Upper lobe of left lung (tissue), 6 donors: ENCODE measurements at places on chromosomes 11 and 22. TPM values are rescaled to one million over a fixed set of nuclear protein-coding genes. Genes with fewer than 3 reads are reported as not detected.
A peak's percentile ranks its signal among the peaks of the same experiment; 100 is the strongest.

DNA sequence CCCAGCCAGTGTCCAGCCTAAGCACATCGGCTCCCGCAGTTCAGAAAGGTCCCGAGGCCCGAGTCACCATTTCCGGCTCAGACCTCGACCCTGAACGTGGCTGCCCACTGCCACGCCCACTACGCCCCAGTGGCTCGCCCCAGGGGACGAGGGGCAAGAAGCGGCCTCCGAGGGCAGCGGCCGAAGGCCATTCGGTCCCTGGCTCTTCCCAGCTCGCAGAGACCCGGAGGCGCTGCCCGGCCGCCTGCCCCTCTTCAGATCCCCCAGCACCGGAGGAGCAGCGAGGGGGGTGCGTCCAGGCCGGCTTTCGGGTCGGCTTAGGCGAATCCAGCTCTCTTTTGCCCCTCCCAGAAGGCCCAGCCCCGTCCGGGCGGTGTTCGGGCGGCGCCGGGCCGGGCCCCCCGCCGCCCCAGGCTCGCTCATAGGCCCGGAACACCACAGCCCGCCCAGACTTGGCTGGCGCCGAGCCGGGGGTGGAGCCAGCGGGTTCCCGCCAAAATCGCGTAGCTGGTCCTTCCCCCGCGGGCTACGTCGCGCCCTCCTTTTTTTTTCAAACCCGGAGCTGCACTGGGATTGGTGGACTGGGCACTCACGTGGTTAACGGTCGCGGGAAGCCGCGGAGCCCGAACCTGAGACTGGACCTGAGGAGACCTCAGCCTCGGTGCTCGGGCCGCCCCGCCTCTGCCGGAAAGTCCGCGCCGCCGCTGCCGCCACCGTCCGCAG lies at the start of gene WEE1:
WEE1 (plus strand) TSS at position 619 of the 723 bp plus-strand sequence. CDS start 264 bp downstream, outside the sequence.
- H3K27me3 ChIP-seq = no peaks in the 10 kb centered on the region
- peaks cover 17% of the 10 kb centered on the region for H3K4me1 ChIP-seq
- H3K36me3 ChIP-seq = no peaks in the 10 kb centered on the region
- peak within 1 kb of the TSS; percentile 92 for H3K27ac ChIP-seq
- peak; percentile 98 for DNase-seq
- H3K4me3 ChIP-seq = peak within 1 kb of the TSS; percentile 85

- no peak for DNase-seq
- H3K4me3 ChIP-seq = no peak overlapping the region
- H3K27ac ChIP-seq = peak overlapping the region; percentile 87
- no peaks in the 10 kb centered on the region for H3K36me3 ChIP-seq
- no peaks in the 10 kb centered on the region for H3K27me3 ChIP-seq
- H3K4me1 ChIP-seq = peaks cover 16% of the 10 kb centered on the region
Observed at GRCh38 chr11:9569588-9570164, 3.8 kb upstream of the WEE1 start.

Gene PIWIL4
- 6.6 TPM for total RNA-seq

DNA sequence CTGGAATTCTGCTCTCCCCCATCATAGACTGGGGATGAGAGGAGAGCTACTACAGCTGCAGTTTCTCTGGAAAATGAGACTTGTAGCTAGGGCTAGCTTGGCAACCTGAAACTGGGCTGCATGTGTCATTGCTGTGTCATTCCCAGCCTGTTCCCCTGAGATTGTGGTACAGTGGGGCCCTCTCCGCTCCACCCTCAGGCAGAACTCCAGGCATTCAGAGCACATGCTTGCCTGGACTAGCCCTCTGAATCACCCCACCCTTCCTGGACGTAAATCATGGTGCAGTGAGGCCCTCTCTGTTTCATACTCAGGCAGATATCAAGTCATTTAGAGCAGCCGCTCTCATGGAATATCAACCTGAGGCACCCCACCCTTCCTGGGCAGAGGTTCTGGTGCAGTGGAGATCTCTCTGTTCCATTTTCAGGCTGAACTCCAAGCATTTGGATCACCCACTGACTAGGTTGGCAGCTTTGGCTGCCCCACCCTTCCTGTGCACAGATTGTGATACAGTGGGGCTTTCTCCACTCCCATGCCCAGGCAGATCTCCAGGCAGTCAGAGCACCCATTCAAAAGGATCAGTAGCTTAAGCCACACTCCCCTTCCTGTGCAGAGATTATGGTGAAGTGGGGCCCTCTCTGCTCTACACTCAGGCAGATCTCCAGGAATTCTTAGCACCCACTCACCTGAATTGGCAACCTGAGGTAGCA lies 274.4 kb downstream of the C11orf87 start:
- no peak overlapping the region for H3K4me3 ChIP-seq
- H3K4me1 ChIP-seq = no peaks in the 10 kb centered on the region
- H3K27me3 ChIP-seq = no peaks in the 10 kb centered on the region
- H3K36me3 ChIP-seq = no peaks in the 10 kb centered on the region
- no peak for DNase-seq

DNA sequence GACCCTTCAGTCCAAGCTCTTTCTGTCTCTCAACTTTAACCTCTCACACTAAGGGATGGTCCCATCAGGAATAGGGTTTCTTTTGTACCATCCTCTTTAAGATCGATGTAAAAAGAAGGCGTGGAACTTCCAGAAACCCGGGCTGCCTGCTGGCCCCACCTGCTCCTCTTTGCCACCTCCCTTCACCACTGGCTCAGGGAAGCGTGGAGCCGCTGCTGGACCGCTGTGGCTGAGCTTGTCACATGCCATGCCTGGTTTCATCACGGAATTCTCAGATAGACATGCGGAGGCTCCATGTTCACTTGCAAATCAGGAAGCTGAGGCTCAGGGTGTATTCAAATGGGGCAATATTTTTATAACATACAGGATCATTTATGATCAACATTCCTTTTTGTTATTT lies 399.7 kb downstream of the BRD1 start:
- DNase-seq = no peak
- no peak overlapping the region for H3K27ac ChIP-seq
- H3K36me3 ChIP-seq = no peaks in the 10 kb centered on the region
- no peaks in the 10 kb centered on the region for H3K27me3 ChIP-seq
- no peaks in the 10 kb centered on the region for H3K4me1 ChIP-seq
- H3K4me3 ChIP-seq = no peak overlapping the region

Gene FAM111B
- total RNA-seq = not detected

- H3K4me1 ChIP-seq = peaks cover 85% of the 10 kb centered on the region
- no peak overlapping the region for H3K4me3 ChIP-seq
- peak overlapping the region; percentile 96 for H3K27ac ChIP-seq
- H3K36me3 ChIP-seq = peaks cover 12% of the 10 kb centered on the region
Observed at GRCh38 chr22:49968831-49969661, 8.5 kb downstream of the PIM3 start.

DNA sequence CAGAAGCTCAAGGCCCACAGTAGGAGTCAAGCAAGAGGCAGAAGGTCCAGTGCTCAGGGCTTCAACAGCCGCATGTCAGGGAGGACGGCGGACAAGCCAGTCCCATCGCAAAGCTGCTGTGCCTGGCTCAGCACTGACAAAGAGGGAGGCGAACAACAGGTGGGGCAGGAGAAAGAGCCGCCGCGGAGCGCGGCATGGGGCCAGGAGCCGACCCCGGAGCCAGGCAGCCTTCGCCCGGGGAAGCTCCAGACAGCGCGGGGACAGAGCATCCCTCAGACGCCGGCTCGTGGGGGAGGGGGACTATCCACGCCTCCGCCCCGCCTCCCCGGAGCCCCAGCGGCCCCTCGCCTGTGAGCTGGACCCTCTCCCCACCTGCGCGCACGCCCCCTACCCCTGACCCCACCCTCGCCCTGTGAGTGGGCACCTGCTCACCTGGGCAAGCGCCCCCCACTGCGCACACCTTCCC lies 369 bp downstream of the DHCR7 start:
- peak overlapping the region; percentile 59 for H3K4me3 ChIP-seq
- peak; percentile 90 for DNase-seq
- H3K27ac ChIP-seq = peak overlapping the region; percentile 67
- peaks cover 41% of the 10 kb centered on the region for H3K4me1 ChIP-seq
- peaks cover 6% of the 10 kb centered on the region for H3K36me3 ChIP-seq
- H3K27me3 ChIP-seq = no peaks in the 10 kb centered on the region

DNA sequence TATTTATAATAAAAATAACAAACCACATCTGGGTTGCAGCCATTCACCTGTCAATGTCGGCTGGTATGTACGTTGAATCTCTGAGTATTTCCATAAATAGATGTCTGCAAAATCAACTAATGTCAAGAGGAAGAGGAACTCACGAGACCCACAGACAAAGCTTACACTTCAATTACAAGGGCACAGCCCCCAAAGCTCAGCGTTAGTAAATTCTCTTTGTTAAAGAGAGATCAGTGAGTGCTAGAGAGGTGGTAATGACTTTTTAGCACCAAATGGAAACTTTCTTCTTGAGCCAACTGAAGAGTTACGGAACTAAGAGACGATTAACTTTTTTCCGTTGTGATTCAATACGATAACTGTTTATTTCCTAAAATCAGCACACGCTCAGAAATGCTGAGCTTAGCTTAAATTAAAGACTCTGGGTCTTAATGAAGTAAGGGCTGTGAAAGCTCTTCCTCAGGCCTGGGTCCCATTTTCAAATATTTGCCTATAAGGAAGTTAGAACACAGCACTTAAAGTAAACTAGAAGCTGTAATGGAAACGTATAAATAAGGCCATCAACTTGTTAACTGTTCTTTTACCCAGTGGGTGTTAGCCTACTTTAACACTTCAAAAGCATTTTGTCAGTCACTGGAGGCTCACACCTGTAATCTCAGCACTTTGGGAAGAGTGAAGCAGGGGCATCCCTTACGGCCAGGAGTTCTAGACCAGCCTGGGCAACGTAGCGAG lies 22.8 kb upstream of the TFIP11 start:
- H3K4me1 ChIP-seq = no peaks in the 10 kb centered on the region
- no peaks in the 10 kb centered on the region for H3K27me3 ChIP-seq
- peaks cover 49% of the 10 kb centered on the region for H3K36me3 ChIP-seq
- H3K27ac ChIP-seq = peak overlapping the region; percentile 7
- no peak overlapping the region for H3K4me3 ChIP-seq

- no peaks in the 10 kb centered on the region for H3K36me3 ChIP-seq
- no peaks in the 10 kb centered on the region for H3K27me3 ChIP-seq
- H3K4me3 ChIP-seq = no peak overlapping the region
- peak; percentile 23 for DNase-seq
Observed at GRCh38 chr11:34223021-34223813, 117.8 kb downstream of the NAT10 start.

- no peaks in the 10 kb centered on the region for H3K27me3 ChIP-seq
- H3K4me3 ChIP-seq = no peak overlapping the region
- no peak for DNase-seq
- H3K4me1 ChIP-seq = peaks cover 4% of the 10 kb centered on the region
Observed at GRCh38 chr11:69240332-69241074, 53.5 kb upstream of the MYEOV start.

Gene ANAPC15
- 34.2 TPM for total RNA-seq

Gene OR51B4
- total RNA-seq = 0.27 TPM

GRCh38 chr11:124801014-124801413 lies 808 bp upstream of the MSANTD2 start:
- no peaks in the 10 kb centered on the region for H3K27me3 ChIP-seq
- peak overlapping the region; percentile 93 for H3K4me3 ChIP-seq
- peak overlapping the region; percentile 98 for H3K27ac ChIP-seq
- peaks cover 21% of the 10 kb centered on the region for H3K4me1 ChIP-seq
- H3K36me3 ChIP-seq = peaks cover 4% of the 10 kb centered on the region

Gene UPK3A
- total RNA-seq = 0.44 TPM

DNA sequence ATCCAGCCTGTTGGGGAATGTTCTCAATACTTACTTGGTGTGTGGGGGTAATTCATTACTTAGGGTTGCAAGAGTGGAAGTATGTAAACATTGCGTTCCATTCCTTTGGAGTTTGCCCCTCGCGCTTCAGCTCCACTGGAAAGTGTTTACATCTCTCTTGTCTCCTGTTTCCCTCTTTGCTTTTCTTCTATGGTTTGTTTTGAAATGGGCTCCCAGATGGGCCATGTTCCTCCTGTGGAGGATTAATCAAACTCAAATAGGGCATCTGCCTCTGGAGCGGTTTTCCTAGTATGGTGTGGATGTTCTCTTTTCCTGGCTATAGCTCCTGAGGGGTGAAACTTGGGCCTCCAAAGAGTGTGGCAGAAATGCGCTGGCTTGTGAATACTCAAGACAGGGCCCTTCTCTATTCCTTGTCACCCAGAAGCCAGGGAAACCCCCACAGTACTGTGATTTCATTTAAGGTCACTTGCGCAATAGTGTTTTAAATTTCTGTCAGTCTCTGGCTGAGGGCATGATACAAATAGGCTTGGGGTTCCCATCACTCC lies 51.9 kb downstream of the CD44 start:
- no peaks in the 10 kb centered on the region for H3K27me3 ChIP-seq
- peaks cover 50% of the 10 kb centered on the region for H3K4me1 ChIP-seq
- peak overlapping the region; percentile 12 for H3K27ac ChIP-seq
- DNase-seq = no peak

DNA sequence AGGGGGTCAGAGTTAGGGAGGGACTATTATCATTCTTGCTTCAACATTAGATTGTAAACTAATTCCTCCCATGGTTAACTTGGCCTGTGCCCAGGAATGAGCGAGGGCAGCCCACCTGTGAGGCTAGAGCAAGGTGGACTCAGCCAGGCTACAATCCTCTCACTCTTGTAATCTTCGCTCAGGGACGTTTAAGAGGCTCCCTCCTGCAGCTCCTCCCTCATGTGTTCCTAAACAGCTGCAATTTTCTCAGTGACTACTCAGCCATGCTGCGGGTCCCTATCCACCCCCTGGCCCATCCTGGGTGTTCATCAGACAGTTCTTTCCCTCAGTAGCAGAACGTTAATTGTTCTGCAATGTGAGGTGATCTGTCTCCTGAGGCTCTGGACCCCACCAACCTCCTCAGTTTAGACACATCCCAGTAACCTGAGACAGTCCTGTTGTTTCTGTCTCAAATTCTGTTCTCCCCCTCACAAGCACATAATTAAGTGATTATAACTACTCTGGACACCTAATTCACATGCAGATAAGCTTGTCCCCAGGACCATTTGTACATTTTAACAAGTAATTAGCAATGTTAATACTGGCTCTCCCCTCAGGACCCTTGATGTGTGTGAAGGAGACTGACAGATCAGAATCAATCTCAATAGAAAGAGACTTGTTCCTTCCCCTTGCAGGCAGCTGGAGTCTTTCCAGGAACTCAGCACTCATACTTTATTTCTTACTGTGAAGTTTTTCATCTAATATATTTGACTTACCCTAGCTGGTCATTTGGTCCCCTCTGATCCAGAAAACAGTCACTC lies 337.2 kb upstream of the B3GAT1 start:
- no peak overlapping the region for H3K27ac ChIP-seq
- no peaks in the 10 kb centered on the region for H3K36me3 ChIP-seq
- no peak overlapping the region for H3K4me3 ChIP-seq
- no peaks in the 10 kb centered on the region for H3K4me1 ChIP-seq

DNA sequence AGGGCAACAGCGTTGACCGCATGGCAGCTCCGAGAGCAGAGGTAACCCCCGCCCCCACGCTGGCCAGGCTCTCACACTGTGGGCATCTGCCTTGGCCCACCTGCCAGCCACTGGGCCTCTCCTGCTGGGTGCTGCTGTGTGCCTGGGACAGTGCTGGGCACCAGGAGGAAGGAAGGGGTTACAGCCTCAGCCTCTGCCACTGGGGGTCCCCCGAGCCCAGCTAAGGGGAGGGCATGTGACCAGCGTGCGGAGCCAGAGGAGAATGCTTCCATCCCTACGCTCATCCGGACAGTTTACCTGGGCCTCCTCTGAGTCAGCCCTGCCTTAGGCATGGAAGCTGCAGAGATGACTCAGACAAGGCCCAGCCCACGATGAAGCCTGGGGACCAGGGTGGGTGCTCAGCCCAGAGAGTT lies 10.9 kb downstream of the NCF4 start:
- no peaks in the 10 kb centered on the region for H3K27me3 ChIP-seq
- peak; percentile 63 for DNase-seq
- peaks cover 6% of the 10 kb centered on the region for H3K36me3 ChIP-seq
- H3K27ac ChIP-seq = no peak overlapping the region
- peaks cover 22% of the 10 kb centered on the region for H3K4me1 ChIP-seq

Gene MB
- total RNA-seq = not detected

- H3K27ac ChIP-seq = no peak overlapping the region
- H3K27me3 ChIP-seq = no peaks in the 10 kb centered on the region
- H3K4me1 ChIP-seq = no peaks in the 10 kb centered on the region
- no peak overlapping the region for H3K4me3 ChIP-seq
Observed at GRCh38 chr11:83778596-83778995, 492.4 kb upstream of the CCDC90B start.
